Stimulated activated naive CD8-positive, alpha-beta T cell treated with anti-CD3 and anti-CD28 coated beads, Interleukin-15, Interleukin-2, amounts not matched to agents 100 U/mL and 50 U/mL, for 24 hours (primary cell): ENCODE measurements at places on chromosomes 7 and 10.
A peak's percentile ranks its signal among the peaks of the same experiment; 100 is the strongest.

GRCh38 chr7:28623863-28624262, 211.5 kb downstream of the CREB5 start:
- no peak for DNase-seq

DNA sequence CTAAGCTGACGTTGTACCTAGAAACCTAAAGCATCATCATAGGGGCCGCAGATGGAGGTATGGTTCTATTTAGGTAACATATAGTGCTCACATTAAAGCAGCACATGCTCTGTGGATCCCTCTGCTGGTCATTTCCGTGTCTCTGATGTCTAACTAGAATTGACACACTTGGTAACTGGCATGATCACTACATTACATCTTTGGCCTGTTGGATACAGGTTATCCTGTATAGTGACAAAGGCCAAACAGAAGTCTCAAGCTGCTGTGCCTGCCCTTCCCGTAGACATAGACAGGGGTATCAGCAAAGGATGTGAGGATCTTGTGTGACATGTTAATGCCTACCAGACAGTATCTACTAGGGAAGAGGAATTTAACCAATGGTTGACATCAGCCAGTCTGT, 51.2 kb downstream of the KIF5B start:
- DNase-seq: peak; percentile 36

GRCh38 chr7:139091677-139091996, 17.9 kb downstream of the ZC3HAV1 start:
- DNase-seq: peak; percentile 4

DNA sequence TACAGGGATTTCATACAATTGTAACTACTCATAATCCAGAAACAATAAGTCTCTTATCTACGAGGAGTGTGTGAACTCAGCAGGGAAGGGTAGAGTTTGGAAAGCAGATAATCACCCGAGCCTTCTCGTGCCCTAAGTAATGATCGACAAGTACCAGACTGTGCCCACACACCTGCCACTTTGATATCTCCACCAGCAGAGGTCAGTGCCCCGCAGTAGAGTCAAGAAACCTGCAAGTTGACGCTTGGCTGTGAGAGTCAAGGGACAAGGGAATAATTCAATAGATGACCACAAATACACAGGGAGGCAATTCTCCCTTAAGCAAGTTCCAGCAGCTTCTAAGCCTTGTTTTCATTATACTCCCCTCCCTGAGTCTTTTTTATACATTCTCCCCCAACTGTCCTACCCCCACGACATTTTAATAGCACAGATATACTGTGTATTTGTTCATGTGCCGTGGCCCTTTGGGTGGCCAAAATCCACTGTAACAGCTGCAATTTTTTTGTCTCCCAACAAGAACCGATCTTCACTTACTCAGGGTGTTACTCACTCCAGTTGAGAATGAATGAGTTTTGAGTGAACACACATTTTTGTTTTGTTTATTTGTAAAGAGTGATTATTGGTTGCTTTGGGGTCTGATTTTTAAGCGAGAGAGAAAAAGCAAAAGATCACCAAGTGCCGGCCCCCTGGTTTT, 106.9 kb upstream of the RHEB start:
- DNase-seq: peak; percentile 23

DNA sequence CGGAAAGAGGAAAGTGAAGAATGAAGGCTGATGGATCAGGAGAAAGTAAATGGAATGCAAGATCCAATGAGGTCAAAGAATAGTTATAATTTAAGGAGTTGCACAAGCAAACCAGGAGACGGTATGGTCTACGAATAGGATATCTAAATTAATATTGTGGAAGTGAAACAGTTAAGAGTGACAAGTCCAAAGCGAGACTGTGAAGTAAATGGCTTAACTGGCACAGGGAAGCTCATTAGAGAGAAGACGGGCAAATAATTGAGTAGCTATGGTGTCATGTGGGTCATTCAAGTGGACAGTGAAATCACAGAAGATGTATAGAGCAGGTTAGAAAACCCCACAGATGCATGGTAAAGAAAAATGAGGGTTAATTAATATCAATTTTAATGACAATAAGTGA, 3.2 kb downstream of the CYP51A1 start:
- no peak for DNase-seq

DNA sequence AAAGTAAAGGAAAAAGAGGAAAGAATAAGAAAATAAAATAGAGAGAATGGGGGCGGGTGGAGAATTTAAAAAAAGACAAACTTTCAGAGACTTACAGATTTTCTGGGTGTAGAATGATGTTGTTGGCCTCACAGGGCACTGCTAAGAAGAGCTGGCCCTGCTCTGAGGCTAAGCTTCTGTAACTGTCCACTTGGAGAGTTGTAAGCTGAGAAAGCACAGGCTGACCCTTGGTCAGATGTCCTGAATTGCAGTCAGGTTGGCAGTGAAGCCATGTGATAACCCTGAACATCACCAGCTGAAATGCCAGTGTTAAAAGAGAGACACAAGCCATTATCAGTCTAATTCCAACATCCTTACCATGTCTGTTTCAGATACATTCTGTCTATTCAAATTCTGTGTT, 272.1 kb upstream of the SORCS1 start:
- no peak for DNase-seq

- no peak for DNase-seq
These were observed 90.2 kb downstream of the IPMK start for GRCh38 chr10:58177362-58177947.

DNA sequence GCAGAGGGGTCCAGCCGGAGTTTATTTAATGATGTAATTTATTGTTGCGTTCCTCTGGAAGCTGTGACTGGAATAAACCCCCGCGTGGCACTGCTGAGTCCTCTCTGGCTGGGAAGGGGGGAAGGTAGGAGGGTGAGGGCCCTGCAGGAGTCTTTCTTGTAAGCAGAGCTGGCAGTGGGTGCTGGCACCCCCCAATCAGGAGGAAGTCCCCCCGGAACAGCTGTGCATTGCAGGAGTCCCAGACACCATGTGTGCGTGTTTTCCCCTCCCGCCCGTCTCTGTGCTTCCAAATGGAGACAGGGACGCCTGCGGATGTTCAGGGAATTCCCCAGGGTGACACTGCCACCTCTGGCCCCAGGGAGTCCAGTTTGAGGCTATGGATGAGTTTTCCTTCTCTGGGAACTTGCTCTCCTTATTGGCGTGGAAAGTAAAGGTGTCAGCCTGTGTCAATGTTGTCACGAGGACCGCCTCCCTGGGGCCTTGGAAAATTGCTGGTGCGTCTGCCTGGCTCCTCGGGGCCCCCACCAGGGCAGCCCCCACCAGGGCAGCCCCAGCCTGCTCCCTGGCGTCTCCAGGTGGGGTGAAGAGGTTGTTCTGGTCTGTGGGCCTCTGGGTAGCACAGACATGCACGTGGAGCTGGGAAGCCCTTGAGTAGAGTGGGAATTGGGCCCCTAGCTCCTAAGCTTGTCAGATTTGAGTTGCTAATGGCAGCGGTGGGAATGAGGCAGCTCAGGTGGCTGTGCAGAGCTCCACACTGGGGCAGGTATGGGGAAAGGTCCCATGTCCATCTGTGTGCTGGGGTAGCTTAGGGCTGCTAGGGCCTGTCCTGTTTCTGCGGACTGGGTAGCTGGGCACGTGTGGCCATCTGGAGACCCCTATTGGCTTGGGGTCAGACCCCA, 2.7 kb downstream of the FZD9 start:
- no peak for DNase-seq

DNA sequence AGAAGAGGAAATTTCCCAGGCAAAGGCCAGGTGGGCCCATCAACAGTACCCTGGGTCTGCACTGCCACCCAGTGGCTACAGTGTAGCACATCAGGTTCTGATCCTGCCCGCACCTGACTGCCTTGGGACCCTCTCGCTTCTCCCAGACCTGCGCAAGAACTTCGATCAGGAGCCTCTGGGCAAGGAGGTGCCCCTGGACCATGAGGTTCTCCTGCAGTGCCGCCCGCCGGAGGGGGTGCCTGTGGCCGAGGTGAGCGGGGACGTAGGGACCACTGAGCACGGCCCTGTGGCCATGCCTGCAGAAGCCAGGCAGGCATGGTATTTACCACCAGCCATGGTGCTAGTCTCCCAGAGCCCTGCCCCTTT, 33.9 kb upstream of the SLC29A3 start:
- peak; percentile 52 for DNase-seq

- DNase-seq: no peak
These were observed 36.9 kb downstream of the CYP26A1 start for GRCh38 chr10:93110472-93111146.

DNA sequence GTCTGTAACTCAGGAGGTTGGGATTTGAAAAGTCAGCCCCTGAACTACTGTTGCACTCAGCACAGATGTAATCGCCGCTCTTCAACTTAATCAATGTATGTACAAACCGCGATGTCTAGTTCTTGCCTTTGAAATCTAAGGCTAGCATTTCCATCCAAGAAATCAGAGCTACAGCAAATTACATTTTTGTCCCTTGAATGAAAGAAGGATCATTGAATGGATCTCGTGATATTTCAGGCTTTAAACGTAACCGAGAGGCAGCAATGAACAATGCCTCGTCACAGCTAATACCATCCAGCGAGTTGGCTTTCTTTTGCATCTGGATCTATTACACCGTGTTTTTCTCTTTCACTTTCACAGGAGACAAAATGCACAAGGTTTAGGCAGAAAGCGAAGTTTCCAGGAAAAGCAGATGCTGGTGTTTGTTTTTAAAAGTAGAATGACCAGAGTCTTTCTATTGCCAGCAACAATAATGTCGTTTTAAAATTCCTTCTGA, 5.5 kb downstream of the SKIDA1 start:
- no peak for DNase-seq

DNA sequence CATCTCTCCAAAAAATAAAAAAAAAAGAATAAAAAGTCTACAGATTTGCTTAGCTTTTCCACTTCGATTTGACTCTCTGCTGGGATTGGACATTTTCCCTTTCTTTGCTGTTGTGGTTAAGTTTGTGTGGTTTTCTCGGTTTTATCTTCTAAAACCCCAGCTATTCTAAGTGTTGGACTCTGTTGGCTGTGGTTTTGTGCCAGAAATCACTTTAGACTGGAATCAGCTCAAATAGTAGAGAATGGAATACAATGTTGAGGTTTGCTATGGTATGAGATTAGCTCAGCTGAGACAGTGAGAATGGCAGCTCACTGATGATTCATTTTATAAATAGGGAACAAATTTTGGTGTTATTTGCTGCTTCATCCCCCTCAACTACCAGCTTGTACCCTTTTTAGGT, 116.0 kb downstream of the BUB3 start:
- DNase-seq: no peak

- no peak for DNase-seq
These were observed 29.1 kb upstream of the LHFPL3 start for GRCh38 chr7:104299323-104299722.

- DNase-seq: no peak
These were observed 379.1 kb upstream of the GALNT17 start for GRCh38 chr7:70752794-70753241.

- peak; percentile 33 for DNase-seq
These were observed 120.1 kb downstream of the DYNC2I1 start for GRCh38 chr7:158976468-158976848.

GRCh38 chr10:19888061-19888660, 71.9 kb downstream of the PLXDC2 start:
- no peak for DNase-seq

- DNase-seq: no peak
These were observed 356.6 kb downstream of the PPP1R3A start for GRCh38 chr7:113562242-113562641.

GRCh38 chr10:51935341-51935740, 235.9 kb upstream of the CSTF2T start:
- no peak for DNase-seq

- no peak for DNase-seq
These were observed 105.7 kb downstream of the NEURL1 start for GRCh38 chr10:103599211-103599610.

DNA sequence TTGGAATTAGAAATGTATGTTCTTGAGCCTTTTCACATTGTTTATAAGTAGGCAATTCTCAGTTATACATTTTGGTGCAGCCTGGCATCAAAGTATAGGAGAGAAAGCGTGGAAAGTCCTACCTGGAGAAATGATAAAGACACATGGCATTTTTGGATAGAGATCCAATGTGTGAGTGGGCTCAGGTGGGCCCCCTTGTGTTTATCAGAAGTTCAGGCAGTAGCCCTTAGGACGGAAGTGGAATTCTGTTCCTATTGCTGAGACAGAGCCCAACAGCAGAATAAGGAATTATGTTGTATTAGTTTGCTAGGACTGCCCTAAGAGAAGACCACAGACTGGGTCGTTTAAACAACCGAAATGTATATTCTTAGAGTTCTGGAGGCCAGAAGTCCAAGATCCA, 85.2 kb upstream of the AMPH start:
- no peak for DNase-seq

- no peak for DNase-seq
These were observed 19.9 kb upstream of the GPAM start for GRCh38 chr10:112203328-112204076.

DNA sequence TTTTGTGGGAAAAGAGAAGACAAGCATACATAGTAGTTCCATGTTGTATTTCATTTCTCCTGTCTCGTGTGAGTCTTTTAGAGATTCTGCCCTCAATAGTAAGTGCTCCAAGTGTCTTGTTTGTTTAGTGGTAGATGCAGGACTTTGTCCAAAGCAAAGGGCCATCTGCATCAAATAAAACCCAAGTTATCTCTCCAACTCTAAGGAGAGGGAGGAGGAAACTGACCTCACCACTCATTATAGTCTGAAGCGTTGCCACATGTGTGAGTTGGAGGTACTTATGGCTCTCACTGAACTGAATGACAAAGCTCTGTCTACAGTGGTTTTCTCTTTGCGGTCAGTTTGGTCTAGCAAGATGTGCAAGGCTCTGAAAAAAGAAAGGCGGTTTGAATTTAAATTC, 272.6 kb downstream of the DOCK4 start:
- no peak for DNase-seq

- DNase-seq: peak; percentile 54
These were observed 58.5 kb downstream of the LGI1 start for GRCh38 chr10:93816123-93816747.

DNA sequence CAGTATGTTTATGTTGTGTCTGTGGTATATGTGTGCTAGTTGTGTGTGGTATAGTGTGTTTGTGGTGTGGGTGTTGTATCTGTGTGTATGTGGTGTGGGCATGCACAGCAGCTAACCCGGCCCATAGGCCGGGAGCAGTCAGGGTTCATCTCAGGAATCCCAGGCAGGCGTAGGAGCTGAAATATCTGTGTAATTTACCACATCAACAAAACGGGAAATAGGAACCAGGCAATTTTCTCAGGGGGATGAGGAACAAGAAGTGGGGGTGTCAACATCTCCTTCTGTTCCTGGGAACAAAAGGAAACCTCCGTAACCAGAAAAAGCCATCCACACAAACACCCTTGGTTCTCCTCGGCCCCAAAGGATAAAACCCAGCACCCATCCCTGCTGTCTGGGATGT, 24.5 kb upstream of the ZNF488 start:
- DNase-seq: no peak

DNA sequence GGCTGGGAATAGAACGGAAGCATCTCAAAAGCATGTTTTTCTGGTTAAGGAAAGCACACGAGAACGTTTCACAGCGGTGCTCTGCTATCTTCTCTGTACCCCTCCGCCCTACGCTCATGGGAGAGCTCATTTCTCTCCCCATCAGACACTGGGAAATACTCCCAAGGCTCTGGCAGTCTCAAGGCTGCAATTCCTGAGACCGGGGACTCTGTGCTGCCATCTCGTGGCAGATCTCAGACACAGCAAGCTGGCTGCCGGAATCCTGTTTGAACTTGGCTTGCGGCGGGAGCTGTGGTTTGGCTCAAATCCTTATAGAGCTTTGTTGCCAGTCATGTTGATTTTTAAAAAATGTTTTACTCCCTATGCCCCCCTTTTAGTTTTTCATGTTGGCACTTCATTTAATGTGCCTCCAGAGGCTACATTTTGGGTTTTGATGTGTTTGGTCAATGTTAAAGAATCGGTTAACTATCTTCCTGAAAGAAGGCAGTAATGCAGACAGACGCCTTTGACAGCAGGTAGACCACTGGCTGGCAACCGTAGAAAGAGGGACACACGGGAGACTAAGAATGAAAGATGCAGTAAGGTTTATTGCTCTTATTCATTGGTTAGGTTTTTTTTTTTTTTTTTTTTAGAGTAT, 27.6 kb downstream of the BMPER start:
- DNase-seq: peak; percentile 71
